ENCODE measurements at places on chromosomes 3 and 15.
A peak's percentile ranks its signal among the peaks of the same experiment; 100 is the strongest.

- no peak for DNase-seq
Observed at GRCh38 chr15:42131826-42132806, 24.3 kb downstream of the PLA2G4F start.

DNA sequence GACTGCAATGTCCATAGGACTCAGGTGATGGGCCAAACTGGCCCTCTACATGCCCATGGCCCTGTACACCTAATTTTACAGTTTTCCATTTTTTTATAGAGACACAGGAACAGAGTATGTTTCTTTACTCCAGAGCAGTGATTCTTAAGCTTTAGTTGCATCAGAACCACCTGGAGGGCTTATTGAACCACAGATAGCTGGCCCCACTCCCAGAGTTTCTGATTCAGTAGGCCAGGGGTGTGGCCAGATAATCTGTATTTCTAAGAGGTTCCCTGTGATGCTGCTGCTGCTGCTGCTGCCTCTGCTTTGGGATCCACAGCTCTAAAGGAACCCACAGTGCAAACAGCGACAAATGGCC, 5.1 kb downstream of the RBP1 start:
- peak; percentile 91 for DNase-seq

DNA sequence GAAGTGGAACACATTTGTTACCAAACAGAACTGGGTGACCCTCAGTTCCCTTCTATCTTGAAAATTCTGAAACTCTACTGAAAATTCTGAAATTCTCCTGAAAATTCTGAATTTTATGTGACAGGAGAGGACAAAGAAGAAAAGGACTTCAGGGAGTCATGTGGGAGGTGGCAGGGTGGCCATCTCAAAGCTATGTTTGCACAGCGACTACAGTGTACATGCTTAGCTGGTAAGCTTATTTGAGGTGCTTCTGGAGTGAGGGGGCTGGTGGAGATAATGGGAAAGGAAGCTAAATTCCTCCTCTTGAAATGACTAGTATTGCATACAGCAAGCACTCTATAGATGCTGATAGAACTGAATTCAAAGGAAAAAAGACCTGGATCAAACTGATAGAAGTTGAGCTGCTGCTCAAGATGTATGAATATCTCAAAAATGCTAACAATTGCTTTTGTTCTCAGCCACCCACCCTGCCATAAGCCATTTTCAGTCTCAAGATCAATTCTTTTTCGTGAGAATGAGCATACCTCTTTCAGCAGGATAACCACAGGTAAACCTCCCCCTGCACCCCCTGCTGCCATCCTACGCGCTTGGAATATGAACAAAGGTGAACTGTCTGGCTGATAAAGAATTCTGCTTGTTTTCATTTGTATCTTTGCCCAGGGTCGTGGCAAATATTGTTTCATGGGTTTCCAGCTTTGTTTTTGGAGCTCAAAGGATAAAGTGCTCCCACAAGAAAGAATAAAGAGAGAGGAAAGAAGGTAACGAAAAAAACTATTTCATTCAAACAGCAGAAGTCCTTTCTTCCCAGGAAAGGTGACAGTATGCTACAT, 16.6 kb upstream of the ARHGEF3 start:
- no peak for DNase-seq

DNA sequence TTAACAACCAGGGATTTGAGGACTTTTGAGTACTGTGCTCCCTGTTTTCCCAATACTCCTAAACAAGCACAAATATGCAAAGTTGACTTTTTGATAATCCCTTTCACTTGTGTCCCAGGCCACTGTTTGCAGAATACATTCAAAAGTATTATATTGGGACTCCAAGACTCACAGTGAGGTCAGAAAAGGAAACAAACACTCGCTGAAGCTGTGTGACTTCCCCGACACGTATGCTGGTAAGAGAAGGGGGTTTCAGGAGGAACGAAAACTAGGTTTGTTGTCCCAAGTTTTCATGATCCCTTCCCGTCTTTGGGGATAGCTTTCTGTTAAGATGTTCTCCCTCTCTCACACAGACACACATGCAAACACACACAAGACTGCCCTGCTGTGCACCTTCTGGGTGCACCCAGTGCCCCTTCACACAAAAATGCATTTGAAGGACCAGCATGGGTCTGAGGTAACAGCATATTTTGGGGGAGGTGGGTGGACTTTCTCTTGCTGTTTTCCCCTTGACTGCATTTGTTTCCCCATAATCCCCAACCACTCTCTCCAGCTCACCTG, 225.2 kb upstream of the PRICKLE2 start:
- DNase-seq = no peak

DNA sequence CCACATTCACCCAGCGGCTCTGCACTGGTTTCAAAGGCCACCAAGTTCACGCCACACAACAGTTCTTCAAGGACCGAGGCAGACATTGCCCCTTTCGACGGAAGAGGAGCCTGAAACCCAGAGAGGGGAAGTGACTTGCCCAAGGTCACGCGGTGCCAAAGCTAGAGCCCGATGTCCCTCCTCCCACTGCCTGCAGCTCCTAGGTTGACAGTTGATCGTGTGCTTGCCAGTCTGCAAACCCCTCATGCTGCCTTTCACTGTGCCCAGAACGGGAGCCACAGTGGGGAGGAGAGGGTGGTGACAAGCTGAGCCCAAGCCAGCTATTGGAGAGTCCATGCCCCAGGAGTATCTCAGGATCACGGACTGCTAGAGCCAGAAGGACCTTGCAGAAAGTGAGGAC, 230.9 kb downstream of the XXYLT1 start:
- no peak for DNase-seq

DNA sequence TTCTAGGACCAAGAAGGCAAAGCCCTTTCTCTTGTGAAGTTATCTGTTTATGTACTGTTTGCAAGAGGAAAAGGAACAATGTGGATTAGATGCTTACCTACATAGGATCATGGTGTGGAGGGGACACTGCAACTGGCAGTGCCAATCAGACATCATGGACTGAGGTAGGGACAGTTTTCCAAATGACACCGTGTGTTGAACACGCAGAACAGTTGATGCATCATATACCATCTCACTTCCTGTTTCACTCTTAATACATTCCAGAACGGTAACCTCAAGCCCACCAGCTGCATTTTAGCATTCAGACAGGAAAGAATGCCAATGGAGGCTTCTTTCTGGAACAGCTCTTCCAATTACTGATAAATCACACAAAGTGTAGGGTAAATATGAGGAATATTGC, 397.7 kb upstream of the LMCD1 start:
- no peak for DNase-seq

DNA sequence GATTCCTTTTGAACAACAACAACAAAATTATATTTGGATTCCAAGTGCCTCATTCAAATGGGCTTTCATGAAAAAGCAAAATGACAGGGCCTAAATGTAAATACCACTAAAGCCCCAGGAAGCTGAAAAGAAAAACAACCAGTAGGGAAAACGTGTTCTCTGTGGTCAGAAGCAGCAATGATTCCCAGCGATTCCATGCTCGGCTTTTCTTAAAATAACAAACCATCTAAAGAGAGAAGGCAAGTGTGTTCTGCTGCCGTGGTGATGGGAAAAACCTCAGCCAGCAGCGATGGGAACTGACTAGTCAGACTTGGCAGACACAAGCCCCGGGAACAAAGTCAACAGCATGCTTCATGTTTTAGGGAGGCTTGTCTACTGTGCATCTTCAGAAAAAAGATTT, 153.6 kb downstream of the TNIK start:
- peak; percentile 72 for DNase-seq

GRCh38 chr15:98899272-98900021, 108.1 kb downstream of the PGPEP1L start:
- DNase-seq = no peak

GRCh38 chr3:129592381-129593131, 13.9 kb downstream of the PLXND1 start:
- DNase-seq = no peak

DNA sequence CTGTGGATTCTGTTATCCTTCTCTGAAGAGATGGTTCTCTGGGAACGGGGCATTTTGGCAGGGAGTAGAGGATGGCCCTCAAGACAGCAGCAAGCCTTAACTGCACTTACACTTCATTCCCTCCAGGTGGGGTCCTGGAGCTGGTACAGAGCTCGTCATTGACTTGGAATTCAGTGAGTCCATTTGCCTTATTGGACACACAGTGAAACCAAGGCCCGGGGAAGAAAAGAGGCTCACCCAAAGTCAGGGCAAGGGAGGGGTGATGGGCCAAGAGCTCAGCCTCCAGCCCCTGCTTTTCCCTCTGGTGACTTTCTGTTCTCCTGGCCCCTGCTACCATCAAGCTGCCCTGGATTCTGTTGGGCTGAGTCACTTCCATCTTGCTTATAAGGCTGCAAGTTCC, 125.6 kb downstream of the ETFA start:
- DNase-seq = no peak

- DNase-seq = no peak
Observed at GRCh38 chr3:81500039-81500438, 261.4 kb downstream of the GBE1 start.

GRCh38 chr3:122443090-122443489, 27.2 kb upstream of the WDR5B start:
- no peak for DNase-seq

DNA sequence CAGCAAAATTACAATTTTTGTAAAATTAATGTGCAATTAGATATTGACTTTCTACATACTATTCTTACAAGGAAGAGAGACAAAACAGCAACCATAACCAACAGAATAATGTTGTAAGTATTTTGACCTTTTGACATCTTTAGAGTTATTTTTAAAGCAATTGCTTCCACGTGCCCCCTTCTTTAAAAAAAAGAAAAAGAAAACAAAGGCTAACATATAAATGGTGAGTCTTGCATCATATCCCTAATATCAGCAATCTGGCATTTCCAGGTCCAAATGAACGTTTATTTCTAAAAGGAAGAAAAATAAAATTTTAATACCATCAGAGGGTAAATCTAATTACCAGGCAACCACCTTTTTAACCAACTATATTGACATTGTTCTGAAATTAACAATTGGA, 19.3 kb upstream of the STRIT1 start:
- no peak for DNase-seq

GRCh38 chr3:43659250-43659880, 31.4 kb upstream of the ABHD5 start:
- no peak for DNase-seq

GRCh38 chr15:62782071-62782841, 260.3 kb upstream of the TPM1 start:
- DNase-seq = peak; percentile 92

- DNase-seq = no peak
Observed at GRCh38 chr3:48709051-48709461, 8.0 kb downstream of the IP6K2 start.

GRCh38 chr3:113450911-113451310, 9.6 kb upstream of the CFAP44 start:
- DNase-seq = no peak

GRCh38 chr15:70437882-70438451, 325.4 kb downstream of the UACA start:
- no peak for DNase-seq

DNA sequence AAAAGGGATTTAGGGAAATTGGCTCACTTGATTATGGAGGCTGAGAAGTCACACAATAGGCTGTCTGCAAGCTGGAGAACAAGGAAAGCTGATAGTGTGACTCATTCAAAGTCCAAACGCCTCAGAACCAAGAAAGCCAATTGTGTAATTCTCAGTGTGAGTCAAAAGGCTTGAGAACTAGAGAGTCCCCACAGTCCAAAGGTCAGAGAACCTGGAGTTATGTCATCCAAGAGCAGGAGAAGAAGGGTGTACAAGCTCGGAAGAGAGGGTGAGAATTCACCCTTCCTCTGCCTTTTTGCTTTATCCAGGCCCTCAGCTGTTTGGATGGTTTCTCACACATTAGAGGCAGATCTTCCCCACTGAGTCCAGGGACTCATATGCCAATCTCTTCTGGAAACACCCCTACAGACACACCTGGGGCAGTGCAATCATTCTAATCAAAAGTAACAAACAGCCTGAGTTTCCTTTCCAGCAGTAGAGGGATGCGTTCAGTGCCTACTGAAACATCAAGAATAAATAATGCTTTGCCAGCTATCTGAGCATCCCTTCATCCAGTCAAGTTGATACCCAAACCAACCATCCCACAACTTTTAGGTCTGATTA, 271.5 kb downstream of the SATB1 start:
- peak; percentile 53 for DNase-seq

- no peak for DNase-seq
Observed at GRCh38 chr3:23389089-23389488, 186.0 kb downstream of the UBE2E2 start.

GRCh38 chr3:66113542-66113941, 74.8 kb upstream of the MAGI1 start:
- DNase-seq = no peak

DNA sequence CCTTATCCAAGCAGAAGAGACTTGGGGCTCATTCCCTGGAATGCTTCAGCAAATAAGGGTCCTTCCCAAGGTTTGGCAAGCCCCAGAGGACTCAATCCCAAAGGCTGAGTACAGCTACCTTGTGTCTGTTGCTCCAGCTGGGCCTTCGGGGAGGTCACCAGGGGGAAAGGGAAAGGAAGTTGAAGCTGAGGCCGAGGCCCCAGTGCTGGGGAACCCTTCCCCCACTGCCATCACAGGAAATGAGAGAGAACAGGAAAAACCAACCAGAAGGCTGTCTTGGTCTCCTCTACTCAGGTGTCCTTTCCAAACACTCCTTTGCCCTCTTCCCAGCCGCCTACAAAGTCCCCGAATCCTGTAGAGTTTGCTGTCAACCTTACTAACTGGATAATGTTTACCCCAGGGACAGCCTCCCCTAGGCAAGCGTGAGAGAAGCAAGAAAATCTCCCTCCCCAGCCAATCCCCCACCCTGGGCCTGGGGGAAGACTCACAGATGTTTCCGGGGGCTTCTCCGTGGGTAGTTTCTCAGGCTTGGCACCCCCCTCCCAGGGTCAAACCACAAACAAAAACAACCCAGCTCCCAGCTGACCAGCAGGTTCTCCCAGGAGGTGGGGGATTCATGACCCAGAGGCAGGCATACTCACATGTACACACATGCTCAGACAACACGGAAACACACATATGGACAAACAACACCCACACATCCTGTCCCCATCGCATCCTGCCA, 5.5 kb downstream of the CSRNP1 start:
- DNase-seq = no peak

GRCh38 chr15:94081829-94082228, 149.5 kb upstream of the MCTP2 start:
- no peak for DNase-seq

- DNase-seq = peak; percentile 1
Observed at GRCh38 chr3:154356009-154356408, 31.7 kb upstream of the DHX36 start.

- DNase-seq = peak; percentile 4
Observed at GRCh38 chr3:61030469-61031035, 220.7 kb downstream of the FHIT start.

DNA sequence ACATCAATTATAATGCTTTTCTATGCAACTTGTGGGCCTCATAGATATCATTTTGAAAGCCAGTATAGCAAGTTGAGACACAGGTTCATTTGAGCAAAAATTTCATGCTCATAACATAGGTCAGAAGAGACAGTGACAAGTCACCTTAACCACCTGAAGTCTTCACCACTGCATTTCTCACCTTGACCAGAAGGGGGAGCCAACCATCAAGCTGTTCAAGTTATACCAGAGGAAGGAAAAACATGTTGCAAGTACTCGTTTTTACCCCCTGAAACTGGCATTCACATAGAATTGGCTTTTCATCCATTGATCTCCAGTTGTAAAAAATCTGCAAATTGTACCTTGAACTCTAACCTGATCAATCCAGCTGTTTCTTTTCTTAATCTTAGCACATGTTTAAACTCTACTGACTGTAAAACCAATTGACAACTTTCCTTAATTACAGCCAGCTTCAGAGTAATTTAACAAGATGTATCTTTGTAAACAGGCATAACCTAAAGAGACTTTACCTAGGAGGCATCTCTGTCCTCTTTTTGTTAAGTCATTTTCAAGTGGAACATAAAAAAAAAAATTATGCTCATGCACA, 1.4 kb downstream of the LMOD3 start:
- DNase-seq = peak; percentile 37

- DNase-seq = no peak
Observed at GRCh38 chr3:169662843-169663160, 710 bp downstream of the MECOM start.
